H9 (cell line): ENCODE measurements at places on chromosomes 6 and 20. TPM values are rescaled to one million over a fixed set of nuclear protein-coding genes. Genes with fewer than 3 reads are reported as not detected.

- no peak overlapping the region for H3K27ac ChIP-seq
- no peak overlapping the region for H3K4me3 ChIP-seq
- peaks cover 6% of the 10 kb centered on the region; the same call in 1 of the 2 replicates for H3K4me1 ChIP-seq
- H3K36me3 ChIP-seq = no peaks in the 10 kb centered on the region
These were observed 45.9 kb downstream of the FGD2 start for GRCh38 chr6:37051138-37052026.

DNA sequence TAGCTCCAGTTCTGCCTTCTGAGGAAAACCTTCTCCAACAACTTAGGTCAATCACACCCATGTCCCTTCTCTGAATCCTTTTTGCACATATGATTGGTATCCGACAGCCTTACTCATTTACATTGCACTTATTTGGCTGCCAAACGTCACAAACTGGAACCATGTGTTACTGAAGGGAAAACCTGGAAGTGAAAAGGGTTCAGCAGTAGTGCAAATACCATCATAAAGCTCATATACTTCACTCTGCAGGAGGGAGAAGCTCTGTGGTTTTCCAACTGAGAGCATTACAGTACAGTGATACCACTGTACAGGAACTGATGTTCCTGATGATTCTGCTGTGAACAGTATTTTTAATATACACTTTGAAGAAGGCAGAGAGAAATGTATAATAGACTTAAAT is 87.8 kb downstream of the SLC16A10 start:
- H3K4me3 ChIP-seq = no peak overlapping the region
- H3K36me3 ChIP-seq = no peaks in the 10 kb centered on the region
- H3K27me3 ChIP-seq = no peaks in the 10 kb centered on the region
- H3K4me1 ChIP-seq = no peaks in the 10 kb centered on the region
- DNase-seq = no peak

- H3K4me1 ChIP-seq = peaks cover 7% of the 10 kb centered on the region; the same call in 1 of the 2 replicates
- H3K4me3 ChIP-seq = no peak overlapping the region
- no peaks in the 10 kb centered on the region for H3K36me3 ChIP-seq
- no peaks in the 10 kb centered on the region for H3K27me3 ChIP-seq
- no peak overlapping the region for H3K27ac ChIP-seq
These were observed 127.7 kb upstream of the MYLIP start for GRCh38 chr6:16001158-16001557.

Gene EPHA7
- 9.4 and 9.5 TPM in 2 replicates for total RNA-seq
